NCI-H69 (cell line): ENCODE measurements at places on chromosomes 2 and 18.

- no peak for DNase-seq
These were observed 4.6 kb downstream of the NEURL3 start for GRCh38 chr2:96500385-96501066.

- DNase-seq = no peak
These were observed 87.2 kb downstream of the STPG4 start for GRCh38 chr2:47067788-47068407.

GRCh38 chr2:225064362-225064761 lies 22.1 kb upstream of the DOCK10 start:
- no peak for DNase-seq

- no peak for DNase-seq
These were observed 21.8 kb downstream of the ZAP70 start for GRCh38 chr2:97735161-97735561.

DNA sequence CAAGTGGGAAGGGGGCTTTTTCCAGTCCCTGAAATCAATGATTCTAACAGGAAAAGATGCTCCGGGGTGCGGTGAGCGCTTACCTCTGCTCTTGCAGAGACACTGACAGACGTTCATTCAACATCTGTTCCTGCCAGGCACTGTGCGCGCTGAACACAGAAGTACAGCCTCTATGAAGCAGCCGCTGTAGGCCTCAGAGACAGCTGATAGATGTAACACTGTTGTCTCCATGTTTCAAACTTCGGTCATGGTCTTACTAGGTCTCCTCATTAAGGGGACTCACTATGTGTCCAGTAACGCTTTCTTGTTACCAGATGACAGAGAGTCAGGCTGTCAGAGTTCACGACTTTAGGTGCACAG lies 649 bp upstream of the CLIP4 start:
- peak; percentile 57 for DNase-seq

GRCh38 chr2:234765279-234765678 lies 186.5 kb upstream of the SH3BP4 start:
- DNase-seq = no peak

GRCh38 chr2:9532421-9532820 lies 23.2 kb downstream of the ADAM17 start:
- DNase-seq = no peak

GRCh38 chr2:44975571-44976450 lies 33.4 kb downstream of the SIX2 start:
- DNase-seq = no peak
